ENCODE measurements at places on chromosomes 6 and 20. TPM values are rescaled to one million over a fixed set of nuclear protein-coding genes. Genes with fewer than 3 reads are reported as not detected.

Gene FKBP1A
- 106 TPM for total RNA-seq

Gene OXT
- not detected for total RNA-seq

Gene TPD52L1
- total RNA-seq, result 13.7 TPM

Gene TRIM38
- 11.5 TPM for total RNA-seq

All from uterine smooth muscle cell (primary cell).